ENCODE measurements at places on chromosomes 3 and 15. TPM values are rescaled to one million over a fixed set of nuclear protein-coding genes. Genes with fewer than 3 reads are reported as not detected.

DNA sequence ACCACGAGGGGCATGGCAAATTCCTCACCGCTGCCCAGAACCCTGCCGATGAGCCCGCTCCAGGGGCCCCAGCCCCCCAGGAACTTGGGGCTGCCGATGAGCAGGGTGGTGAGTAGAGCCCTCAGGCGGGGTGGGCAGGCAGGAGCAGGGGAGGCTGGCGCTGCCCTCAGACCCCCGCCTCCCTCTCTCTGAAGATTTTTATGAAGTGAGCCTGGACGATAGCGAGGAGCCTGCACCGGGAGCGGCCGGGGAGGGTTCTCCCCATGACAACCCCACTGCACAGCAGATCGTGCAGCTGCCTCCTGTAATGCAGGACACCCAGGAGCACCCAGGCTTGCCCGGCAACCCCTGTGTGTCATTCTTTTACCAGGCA lies 56.7 kb upstream of the UBE2Q2 start:
- DNase-seq: no peak

CA12 gene
- total RNA-seq: 5.4 TPM

DNA sequence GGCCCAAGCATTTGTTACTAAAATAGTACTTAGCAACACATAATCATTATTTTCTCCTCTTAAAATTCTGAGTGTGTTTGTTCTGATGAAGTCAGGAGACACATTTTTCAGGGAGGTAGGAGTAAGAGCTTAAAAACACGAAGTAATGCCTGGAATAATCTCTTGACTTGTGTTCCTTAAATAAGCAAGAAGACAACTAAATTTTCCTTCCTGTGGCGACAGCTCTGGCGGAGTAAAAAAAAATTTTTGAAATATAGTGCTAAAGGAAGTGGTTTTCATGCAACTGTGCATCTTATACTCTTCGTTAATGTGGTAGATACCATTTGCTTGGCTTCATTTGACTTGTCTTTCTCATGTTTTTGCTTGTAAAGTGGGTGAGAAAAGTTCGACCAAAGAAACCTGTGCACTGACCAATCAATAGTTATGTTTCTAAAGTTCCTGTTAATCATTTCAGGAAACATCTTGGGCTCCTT lies 11.1 kb upstream of the MBNL1 start:
- DNase-seq: no peak

DNA sequence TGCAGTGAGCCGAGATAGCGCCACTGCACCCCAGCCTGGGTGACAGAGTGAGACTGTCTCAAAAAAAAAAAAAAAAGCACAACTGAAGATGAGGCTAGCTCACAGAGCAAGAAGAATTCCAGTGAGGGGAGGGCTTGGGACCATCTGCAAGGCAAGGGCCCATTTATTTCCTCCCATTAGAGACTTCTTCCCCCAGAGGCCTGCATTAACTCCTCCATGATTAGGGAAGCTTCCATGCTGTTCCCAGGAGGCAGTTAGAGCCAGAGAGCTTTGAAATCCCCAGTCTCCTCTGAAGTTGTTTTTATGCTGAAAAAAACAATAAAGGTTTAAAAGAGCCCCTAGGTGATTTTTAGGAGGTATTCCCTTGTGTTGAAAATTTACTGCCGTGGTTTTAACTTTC lies 54.3 kb upstream of the ADCY5 start:
- DNase-seq: no peak

NT5DC2 gene
- 114 TPM for total RNA-seq

DNA sequence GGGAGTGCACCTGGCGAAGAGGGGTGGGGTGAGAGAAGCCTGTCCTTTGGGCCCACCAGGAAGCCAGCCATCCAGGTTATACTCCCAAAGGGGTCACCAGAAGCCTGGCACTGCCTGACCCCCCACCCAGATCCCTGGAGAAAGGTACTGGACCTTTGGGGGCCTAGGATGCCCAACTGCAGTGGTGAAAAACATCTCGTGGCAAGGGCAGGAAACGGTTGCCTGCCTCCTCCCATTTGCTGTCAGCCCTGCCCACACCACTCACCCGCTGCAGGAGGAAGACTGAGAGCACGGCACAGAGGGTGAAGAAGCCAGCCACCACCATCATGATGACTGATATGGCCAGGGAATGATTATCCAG lies 2.2 kb upstream of the ULK3 start:
- no peak for DNase-seq

PARP3 gene
- 13.4 TPM for total RNA-seq

GRCh38 chr3:157544501-157545130 lies 41.4 kb upstream of the VEPH1 start:
- no peak for DNase-seq

SLTM gene
- total RNA-seq: 60.6 TPM

- DNase-seq: no peak
These were observed 209.7 kb upstream of the DCBLD2 start for GRCh38 chr3:99111235-99111634.

DNA sequence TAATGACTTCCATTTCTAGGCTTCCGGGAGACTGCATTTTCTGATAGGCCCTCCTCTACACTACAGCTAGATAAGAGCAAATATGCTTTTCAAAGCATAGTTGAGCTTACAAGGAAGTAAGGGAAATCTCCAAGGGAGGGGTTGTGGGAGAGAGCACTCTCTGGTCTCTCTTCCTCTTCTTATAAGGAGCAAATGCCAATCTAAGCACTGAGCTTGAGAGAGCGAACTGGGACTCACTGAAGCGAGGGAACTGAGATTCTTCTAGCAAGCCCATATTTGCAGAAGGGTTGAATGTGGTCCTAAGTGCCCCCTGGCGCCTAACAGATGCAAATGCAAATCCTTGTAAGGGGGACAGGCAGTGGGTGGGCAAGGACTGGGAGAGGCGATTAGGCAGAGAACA lies 164.8 kb downstream of the ERC2 start:
- DNase-seq: peak; percentile 23

CDHR4 gene
- 0.24 TPM for total RNA-seq

GRCh38 chr3:46127503-46127902 lies 80.6 kb downstream of the CCR1 start:
- DNase-seq: no peak

- DNase-seq: no peak
These were observed 27.6 kb upstream of the UBE2E2 start for GRCh38 chr3:23175341-23176083.

DNA sequence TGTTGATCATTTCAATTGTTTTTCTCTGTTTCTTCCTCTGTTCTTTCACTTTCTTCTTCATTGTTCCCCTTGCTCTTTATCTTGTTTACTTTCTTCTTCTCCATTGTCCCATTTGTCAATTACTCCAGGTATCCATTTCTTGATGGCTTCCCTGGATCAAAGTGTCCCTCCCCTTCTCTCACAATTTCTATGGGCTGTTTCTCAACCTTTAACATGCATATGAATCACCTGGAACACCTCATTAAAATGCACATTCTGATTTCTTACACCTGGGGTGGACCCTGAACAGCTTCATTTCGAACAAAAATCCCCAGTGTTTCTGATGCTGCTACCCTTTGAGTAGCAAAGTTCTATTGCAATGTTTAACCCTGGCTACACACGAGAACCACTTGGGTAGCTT lies 454.8 kb downstream of the EPHA6 start:
- DNase-seq: no peak

GRCh38 chr15:58440922-58441321 lies 9.1 kb downstream of the LIPC start:
- DNase-seq: no peak

GRCh38 chr15:81869161-81869954 lies 176.5 kb downstream of the MEX3B start:
- no peak for DNase-seq

- DNase-seq: no peak
These were observed 13.6 kb downstream of the ZKSCAN7 start for GRCh38 chr3:44568561-44568960.

DNA sequence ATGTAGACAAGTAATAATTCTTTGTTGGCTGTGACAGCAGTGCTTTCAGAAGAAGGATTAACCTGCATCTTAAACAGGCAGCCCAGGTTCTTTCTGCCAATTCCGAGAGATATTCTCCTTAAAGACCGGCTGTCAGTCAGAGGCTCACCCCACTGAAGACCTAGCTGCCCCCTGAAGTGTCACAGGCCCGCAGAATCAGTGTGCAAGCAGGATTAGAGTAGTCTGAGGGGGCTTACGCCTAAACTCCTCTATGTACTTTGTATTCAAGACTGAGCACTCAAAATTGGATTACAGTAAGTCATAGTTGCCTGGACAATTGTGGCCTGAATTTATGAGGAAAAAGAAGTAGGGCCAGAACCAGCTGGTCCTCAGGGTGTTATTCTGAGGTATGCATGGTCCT lies 342.9 kb downstream of the CLSTN2 start:
- no peak for DNase-seq

- DNase-seq: no peak
These were observed 4.5 kb upstream of the TOPAZ1 start for GRCh38 chr3:44237161-44237560.

- no peak for DNase-seq
These were observed 1.5 kb upstream of the SPSB4 start for GRCh38 chr3:141049681-141050080.

- DNase-seq: no peak
These were observed 271.6 kb downstream of the FHIT start for GRCh38 chr3:60979461-60980341.

IMPG2 gene
- 0.31 TPM for total RNA-seq

- DNase-seq: no peak
These were observed 446.9 kb upstream of the DPPA4 start for GRCh38 chr3:109784285-109784684.

DNA sequence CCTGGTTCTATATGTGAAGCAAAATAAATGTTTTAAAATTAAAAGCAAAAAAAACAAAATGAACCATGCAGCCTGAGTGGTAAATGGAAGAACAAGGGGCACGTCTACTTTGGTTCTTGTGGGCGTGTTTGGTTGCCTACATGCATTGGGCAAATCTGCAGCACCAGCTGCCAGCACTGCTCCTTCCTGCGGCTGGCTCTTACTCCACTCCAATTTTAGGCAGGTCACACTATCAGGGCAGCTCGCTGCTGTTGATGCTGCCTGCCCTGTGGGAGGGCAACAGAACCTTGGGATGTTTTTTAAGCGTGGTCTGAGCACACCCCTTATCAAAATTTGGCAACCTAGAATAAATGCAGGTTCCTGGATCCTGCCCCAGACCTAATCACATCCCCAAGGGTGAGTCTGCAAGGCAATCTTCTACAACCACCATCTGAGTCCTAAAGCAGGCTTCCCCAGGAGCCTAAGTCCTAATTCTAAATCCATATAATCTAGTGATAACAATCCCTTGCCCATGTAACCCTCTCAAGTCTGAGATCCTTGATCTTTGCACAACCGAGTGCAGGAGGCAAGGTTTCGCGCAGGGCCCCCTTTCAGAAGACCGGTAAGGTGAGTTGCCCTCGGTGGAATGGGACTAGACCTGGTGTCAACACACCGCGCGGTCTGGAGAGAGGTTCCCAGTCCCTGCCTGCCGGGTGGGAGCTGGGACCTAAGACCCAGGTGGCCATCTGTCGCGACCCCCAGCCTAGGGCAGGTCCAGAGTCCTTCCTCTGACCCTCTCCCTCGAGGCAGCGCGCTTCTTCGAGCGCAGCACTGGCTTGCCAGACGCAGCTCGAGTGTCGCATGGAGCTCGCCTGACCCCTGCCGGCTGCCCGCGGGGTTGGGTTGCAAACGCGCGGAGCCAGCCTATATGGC lies 15.9 kb downstream of the IVD start:
- DNase-seq: peak; percentile 83

DNA sequence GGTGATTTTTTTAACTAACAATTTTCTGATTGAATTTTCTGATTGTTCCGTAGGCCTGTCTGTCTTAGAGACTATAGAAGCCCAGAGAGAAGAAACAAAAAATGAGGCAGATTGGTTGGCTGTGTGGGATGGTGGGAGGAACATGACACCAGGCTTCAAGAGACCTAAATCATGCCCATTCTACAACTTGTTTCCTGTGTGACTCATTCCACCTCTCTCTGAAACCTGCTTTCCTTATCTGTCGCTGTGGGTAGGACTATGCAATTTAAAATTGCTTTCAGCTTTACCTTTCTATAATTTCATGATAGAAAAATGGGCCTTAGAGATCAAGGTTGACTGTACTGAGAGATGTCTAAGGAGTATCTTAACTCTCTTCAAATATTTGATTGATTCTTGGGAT lies 44.5 kb downstream of the OXNAD1 start:
- no peak for DNase-seq

DNA sequence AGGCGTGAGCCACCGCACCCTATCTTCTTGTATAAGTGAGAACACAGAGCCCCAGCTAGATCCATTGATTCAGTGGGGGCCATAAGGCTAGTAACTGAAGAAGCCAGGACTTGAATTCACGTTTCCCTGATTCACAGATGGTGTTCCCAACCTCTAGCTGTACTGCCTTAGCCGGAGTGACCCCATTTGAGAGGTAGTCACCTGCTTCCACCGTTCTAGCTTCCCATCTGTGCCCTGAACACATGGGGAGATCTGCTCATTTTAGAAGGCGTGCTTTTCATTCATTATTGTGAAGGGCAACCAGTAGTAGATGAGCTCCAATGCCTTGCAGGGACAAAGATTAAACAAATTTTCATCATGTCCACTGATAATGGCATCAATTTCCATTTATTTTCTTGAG lies 365.7 kb upstream of the TPM1 start:
- DNase-seq: no peak

ZNF619 gene
- 3.8 TPM for total RNA-seq

- peak; percentile 69 for DNase-seq
These were observed 15.4 kb upstream of the CSPG4 start for GRCh38 chr15:75727851-75728715.

DNA sequence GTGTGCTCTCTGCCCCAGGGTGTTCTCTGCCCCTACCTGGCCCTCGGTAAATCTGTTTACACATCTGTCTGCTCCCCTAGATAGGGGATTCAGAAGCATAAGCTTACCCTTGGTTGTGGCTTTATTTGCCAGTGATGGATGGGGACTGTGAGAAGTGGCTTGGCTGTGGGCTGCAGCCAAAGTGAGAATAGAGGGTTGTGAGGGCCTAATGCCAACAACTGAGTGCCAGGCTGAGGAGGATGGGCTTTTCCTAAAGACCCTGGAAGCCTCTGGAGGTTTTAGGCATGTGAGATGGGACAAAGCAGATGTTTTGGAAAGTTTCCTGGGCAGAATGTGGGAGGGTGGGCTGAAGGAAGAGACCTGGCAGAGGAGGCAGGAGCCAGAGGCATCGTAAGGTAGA lies 15.4 kb upstream of the APEH start:
- no peak for DNase-seq

DNA sequence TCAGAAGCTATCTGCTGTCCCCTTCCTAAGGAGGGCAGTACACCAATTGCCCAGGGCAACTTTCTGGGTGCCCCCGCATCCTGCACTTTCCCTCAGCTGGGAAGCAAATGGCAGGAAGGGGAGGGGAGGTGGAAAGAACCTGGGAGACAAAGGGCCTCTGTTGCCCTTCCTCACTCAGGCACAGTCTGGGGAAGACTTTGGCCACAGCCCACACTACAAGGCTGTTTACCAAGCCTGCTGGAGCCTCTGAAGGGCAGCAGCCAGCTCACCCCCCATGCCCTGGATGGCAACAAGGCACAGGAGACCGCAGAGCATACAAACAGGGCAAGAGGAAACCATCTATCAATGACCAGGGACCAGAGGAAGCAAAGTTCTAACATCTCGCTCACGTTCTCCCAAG lies 42.4 kb downstream of the ARRDC4 start:
- DNase-seq: no peak

- DNase-seq: no peak
These were observed 577.7 kb downstream of the MECOM start for GRCh38 chr3:169085827-169086226.

OTOL1 gene
- not detected for total RNA-seq

- peak; percentile 45 for DNase-seq
These were observed 48.6 kb downstream of the SLC12A8 start for GRCh38 chr3:125163739-125164601.

- no peak for DNase-seq
These were observed 22.6 kb upstream of the EHD4 start for GRCh38 chr15:41994772-41995475.

Measured in left cardiac atrium (tissue), 4 donors.